Activated B cell treated with CpG ODN at 0.5 μM for 24 hours (primary cell): ENCODE measurements at places on chromosomes 1 and 21. TPM values are rescaled to one million over a fixed set of nuclear protein-coding genes. Genes with fewer than 3 reads are reported as not detected.

GRCh38 chr1:15950763-15951295 is 25.1 kb downstream of the ZBTB17 start:
- H3K27ac ChIP-seq = peak overlapping the region; percentile 89
- DNase-seq = no peak
- H3K27me3 ChIP-seq = no peaks in the 10 kb centered on the region
- peaks cover 62% of the 10 kb centered on the region for H3K36me3 ChIP-seq
- H3K4me1 ChIP-seq = peaks cover 74% of the 10 kb centered on the region

DNA sequence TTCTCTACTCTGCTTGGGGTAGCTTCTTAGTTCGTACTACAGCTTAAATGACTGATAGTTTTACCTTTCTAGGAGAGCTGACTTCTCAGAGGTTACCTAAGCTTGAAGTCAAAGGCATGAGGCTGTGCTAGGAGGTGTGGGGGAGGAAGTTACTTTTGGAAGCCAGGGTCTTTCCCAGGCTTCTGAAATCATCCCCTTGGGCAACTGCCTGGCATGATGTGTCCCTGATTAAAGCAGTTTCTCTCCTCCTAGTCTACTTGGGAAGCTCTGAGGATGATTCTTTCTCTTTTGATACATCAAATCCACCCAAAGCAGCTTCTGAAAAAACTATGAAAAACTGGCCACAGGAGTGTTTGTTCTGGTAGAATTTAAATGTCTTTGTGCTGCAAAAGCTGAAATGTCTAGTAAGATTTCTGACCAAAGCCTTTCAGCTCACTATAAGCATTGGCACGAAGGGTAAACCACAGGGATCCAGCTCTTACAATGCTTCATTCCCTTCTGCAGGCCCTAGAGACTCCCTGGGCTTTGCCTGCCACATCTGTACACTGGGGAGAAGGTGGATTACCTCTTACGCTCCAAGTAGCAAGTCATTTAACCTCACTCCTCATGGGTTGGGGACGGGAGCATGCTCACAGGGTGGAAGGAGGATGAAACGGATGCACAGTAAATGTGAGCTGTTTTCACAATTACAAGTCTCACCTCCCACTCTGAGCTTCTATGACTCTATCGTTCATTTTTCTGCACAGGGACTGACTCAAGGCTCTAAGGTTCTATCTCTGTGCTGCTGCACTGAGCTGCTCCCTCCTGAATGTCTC is 59.6 kb downstream of the RUNX1 start:
- peaks cover 17% of the 10 kb centered on the region for H3K36me3 ChIP-seq
- H3K4me3 ChIP-seq = no peak overlapping the region
- peaks cover 53% of the 10 kb centered on the region for H3K4me1 ChIP-seq
- H3K27ac ChIP-seq = peak overlapping the region; percentile 35
- DNase-seq = no peak

- H3K4me3 ChIP-seq = no peak overlapping the region
- H3K4me1 ChIP-seq = no peaks in the 10 kb centered on the region
- DNase-seq = no peak
- H3K27me3 ChIP-seq = no peaks in the 10 kb centered on the region
- no peaks in the 10 kb centered on the region for H3K36me3 ChIP-seq
- H3K27ac ChIP-seq = no peak overlapping the region
Observed at GRCh38 chr1:49971088-49971487, 52.7 kb downstream of the AGBL4 start.

DNA sequence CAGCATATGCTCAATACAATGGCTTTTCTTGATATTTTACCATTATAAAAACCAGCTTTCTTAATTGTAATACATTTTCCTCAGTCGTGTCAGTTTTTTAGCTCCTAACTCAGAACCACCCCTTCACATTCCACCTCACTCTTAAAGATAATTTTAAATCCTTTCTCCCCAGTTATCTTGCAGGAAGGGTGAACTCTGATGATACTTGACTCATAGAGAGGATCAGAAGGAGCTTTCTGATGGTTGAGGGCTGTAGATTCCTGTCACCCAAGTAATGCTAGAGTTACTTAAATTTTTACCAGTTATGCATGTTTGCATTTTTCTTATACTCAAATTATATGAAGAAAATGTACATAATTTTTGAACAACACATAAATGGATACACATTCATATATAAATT is 233.7 kb downstream of the NCAM2 start:
- H3K36me3 ChIP-seq = no peaks in the 10 kb centered on the region
- H3K4me1 ChIP-seq = no peaks in the 10 kb centered on the region
- DNase-seq = no peak
- H3K4me3 ChIP-seq = no peak overlapping the region

DNA sequence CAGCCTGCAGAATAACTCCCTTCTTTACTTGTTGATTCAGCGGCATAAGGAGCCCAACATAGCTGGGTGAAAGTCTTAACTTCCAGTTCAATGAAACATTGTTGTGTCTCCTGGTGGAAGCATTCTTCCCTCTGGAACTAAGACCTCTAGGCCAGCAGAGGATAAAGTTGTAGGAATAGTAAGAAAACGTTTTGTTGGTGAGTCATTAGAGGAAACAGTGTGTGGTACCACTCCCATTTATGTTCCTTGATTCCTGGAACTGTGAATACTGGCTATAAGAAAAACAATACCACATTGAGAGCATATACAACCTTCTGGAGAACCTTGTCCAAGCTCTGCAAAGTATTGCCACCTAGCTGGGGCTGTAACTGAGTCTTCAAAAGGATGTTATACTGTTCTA is 737.4 kb upstream of the ZP4 start:
- H3K36me3 ChIP-seq = no peaks in the 10 kb centered on the region
- no peak overlapping the region for H3K27ac ChIP-seq
- H3K4me3 ChIP-seq = no peak overlapping the region
- no peaks in the 10 kb centered on the region for H3K27me3 ChIP-seq
- no peak for DNase-seq

Gene MYBPH
- not detected in 2 replicates for total RNA-seq
